Erythroblast (primary cell): ENCODE measurements at places on chromosomes 4 and X.

DNA sequence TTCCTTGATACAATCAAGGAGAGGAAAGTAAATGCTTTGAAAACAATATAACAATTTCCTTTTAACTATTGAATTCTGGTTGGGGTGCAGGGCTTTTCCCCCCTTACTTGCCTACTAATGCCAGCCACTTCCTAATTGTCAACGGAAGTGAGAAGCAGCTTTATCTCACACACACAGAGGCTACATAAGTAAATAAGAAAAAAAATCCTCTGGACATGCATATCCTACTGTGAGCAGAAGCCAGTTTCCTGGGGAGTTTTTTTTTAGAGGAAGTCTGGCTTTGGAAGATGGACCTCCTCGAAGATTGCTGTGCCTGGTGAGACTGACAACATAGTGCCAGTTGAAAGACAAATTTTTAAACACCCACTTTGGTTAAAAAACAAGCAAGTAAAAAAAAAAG lies 180.6 kb downstream of the OPHN1 start:
- no peak for DNase-seq

GRCh38 chr4:180635281-180635680 lies 1607.9 kb upstream of the TENM3 start:
- no peak for DNase-seq

DNA sequence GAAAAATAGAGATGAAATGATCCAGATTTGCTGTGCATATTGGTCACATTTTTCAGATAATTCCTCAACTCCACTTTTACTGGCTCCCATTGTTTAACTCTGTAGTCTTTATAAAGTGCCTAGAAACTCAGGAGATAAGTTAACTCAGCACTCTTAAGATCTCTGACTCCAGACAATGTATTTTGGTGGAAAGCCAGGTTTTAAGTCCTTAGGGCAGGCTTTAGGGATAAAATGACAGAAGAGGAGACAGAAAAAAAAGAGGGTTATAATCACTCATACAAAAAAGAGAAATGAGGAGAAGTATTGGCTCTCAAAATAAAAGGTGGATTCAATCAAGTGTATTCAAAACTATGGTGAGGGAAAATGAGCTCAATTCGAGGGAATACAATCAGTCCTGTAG lies 674.8 kb upstream of the INTU start:
- DNase-seq = no peak

DNA sequence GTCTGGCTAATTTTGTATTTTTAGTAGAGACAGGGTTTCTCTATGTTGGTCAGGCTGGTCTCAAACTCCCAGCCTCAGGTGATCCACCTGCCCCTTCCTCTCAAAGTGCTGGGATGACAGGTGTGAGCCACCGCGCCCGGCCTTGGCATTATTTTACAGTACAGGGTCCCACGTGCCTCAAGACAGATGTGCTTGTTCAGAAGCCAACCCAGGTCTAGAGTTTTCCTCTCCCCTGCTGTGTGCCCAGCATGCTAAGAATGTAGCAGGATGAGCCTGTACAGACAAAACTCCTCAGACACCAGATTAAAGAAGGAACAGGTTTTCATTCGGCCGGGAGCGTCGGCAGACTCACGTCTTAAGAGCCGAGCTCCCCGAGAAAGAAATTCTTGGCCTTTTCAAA lies 42.2 kb downstream of the CRLF2 start:
- DNase-seq = no peak

DNA sequence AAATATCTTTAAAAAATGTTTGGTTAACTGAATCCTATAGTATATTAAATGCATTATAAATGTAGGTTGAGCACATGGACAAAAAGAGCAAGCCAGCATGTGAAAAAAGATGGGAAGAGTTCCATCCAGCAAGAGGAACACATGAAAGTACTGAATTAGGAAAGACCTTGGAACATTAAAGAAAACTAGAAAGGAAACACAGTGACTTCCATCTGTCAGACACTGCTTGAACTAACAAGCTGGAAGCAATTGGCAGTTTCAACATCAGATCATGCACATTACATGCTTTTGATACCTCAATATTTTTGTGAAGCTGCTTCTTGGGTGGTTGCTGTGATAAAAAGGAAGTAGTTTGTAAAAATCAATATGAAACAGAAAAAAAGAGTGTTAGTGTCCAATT lies 626.8 kb upstream of the GNPDA2 start:
- no peak for DNase-seq

GRCh38 chrX:13923289-13923688 lies 106.4 kb upstream of the GPM6B start:
- no peak for DNase-seq

- DNase-seq = no peak
Measured at GRCh38 chr4:153326513-153326912, 18.0 kb upstream of the MND1 start.

DNA sequence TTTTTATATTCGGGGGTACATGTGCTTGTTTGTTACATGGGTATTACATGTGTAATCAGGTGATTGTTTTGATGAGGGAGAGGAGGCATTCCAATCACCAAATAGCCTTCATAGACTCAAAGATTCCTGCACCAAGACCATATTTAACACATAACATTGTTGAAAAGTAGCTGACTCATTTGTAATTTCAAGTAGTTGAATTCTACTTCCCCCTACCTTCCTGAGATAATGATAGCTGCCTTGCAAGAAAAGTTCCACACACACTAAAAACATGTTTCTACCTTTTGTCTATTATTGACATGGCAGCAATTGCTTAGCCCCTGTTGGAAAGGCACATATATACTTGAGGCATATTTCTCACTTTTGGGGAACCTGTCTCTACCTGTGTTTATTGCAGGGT lies 16.1 kb downstream of the PGAM4 start:
- peak; percentile 6 for DNase-seq

- peak; percentile 53 for DNase-seq
Measured at GRCh38 chrX:49106930-49107329, 16.6 kb downstream of the GPKOW start.

DNA sequence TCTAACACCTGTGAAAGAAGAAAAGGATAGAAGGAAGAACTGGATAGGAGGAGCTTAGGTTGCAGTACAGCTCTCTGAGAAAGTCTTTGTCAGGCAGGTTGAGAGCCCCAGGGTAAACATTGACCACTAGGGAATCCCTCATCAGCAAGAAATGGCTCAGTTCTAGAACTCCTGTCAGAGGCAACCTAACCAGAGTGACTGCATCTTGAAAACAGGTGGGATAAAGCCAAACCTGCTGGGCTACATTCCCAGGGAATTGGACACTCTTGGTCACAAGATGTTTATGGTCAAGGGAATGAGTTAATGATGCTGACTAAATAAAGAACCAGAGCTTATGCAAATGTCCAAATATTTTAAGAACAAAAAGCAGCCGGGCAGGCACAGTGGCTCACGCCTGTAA lies 108.3 kb upstream of the MED14 start:
- no peak for DNase-seq

DNA sequence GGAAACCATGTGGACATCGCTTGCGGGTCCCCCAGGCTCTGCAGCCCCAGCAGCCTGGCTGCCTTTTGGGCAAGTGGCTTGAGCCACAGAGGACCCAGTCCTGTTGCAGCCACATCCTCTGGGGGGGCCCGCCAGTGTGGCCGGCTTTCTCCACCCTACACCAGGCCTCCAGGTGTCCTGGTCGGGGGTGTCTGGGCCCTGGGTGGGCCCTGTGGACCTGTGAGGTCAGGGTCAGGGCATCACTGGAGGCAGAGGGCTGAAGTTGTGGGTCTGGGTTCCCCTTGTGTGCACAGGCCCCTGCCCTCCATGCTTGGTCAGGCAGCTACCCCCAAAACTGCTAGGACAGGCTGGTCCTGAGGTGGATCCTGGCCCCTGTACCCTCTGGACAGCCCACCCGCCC lies 3.3 kb upstream of the MSANTD1 start:
- no peak for DNase-seq

- no peak for DNase-seq
Measured at GRCh38 chr4:42350611-42351182, 46.6 kb upstream of the SHISA3 start.

GRCh38 chrX:31931225-31931624 lies 859.4 kb upstream of the FTHL17 start:
- no peak for DNase-seq

GRCh38 chr4:61246034-61246433 lies 45.9 kb downstream of the ADGRL3 start:
- DNase-seq = no peak

DNA sequence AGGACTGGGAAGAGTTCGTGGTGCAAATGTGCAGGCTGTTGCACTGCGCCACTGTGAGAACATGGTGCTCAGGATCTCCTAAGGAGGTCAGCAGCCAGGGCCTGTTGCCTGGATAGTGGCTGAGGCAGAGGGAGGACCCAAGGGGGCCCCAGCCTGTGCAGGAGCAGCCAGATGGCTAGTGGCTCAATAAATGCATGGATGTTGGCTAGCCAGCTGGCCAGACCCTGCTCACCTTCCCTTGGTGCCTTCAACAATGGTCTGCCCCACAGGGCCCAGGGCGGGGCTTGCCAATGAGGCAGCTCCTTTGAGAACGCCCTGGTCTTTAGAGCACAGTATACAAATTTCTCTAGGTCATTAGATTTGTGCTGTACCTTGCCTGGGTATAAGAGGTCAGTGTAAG lies 67.4 kb downstream of the TNIP2 start:
- DNase-seq = no peak

- DNase-seq = no peak
Measured at GRCh38 chr4:7526491-7526890, 91.8 kb upstream of the PSAPL1 start.

DNA sequence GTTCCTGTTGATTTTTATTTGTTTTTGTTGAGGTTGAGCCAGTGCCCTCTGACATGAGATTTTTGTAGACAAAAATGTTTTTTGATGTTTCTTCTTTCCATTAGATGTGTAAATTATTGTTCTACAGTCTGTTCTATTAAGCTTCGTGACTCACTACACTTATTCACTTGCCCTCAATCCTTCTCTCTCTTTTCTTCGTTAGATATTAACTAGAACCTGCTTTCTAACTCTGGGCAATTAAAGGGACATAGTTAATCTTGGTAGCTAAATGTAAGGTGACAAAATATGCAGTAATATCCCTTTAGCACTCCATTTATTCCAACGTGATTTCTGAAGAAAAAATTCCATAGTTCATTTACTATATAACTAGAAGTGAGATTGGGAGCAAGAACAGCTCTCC lies 333.9 kb downstream of the PDHA2 start:
- no peak for DNase-seq

- DNase-seq = no peak
Measured at GRCh38 chr4:137644201-137644600, 111.9 kb upstream of the PCDH18 start.

GRCh38 chr4:111506706-111507105 lies 638.5 kb upstream of the FAM241A start:
- no peak for DNase-seq

DNA sequence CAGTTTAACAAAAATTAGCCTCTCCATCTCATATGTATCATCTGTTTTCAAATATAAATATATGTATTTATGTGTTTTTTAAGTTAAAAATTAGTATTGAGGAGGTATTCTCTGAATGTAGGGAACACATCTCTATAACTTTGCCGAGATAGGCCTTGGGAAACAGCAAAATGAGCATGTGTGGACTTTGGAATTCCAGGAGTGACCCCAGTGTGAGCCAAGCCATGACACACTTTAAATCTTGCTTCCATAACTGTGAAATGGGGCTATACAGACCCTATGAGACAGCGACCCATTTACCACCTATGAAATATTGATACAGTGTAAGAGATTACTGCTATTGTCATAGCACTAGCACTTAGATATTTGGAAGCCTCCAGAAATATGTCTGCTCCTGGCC lies 58.8 kb downstream of the FRMPD4 start:
- DNase-seq = no peak

DNA sequence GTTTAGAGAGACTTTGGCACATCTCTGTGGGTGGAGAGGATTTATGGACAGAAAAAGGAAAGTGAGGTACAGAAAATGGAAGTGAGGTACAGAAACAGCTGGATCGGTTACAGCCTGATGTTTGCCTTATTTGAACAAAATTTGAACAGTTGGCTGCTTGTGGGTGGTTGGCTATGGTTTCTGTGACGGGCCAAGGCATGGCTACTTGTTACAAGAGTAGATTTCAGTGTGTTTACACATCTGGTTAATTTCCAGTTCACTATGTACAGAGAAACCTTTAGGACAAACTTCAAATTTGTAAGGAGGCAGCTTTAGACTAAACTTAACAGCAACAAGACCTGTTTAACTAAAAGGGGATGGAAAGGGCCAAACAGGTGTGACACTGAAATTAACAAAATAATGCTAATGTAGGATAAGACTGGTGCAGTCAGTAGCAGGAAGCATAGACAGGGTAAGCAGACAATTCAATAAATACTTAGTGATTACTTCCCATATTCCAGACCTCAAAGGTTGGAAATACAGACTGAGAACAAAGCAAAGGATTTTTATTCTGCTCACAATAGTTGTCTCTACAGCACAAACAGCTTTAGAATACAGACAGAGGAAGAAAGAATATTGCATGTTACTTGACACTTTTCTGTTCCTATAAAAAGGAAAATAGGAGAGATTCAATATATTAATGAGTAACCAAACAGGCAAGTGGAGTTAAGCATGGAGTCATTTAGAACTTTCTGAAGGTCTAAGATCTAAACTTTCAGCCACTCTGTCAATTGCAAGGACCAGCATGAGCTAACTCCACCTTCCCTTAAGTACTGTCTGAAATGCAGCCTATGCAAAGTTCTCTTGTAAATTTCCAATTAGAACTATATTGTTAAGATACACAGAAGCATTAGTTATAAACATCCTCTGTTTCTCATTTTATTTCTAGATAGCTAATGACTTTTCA lies 294.4 kb upstream of the FAT4 start:
- DNase-seq = no peak

- DNase-seq = peak; percentile 63
Measured at GRCh38 chrX:154458116-154458953, at the start of gene PLXNA3. TSS of gene PLXNA3 (plus strand) at chrX:154458281. CDS start at chrX:154460184, 1,903 bp downstream.

- DNase-seq = peak; percentile 30
Measured at GRCh38 chrX:47217121-47217851, 1.2 kb upstream of the CDK16 start.

DNA sequence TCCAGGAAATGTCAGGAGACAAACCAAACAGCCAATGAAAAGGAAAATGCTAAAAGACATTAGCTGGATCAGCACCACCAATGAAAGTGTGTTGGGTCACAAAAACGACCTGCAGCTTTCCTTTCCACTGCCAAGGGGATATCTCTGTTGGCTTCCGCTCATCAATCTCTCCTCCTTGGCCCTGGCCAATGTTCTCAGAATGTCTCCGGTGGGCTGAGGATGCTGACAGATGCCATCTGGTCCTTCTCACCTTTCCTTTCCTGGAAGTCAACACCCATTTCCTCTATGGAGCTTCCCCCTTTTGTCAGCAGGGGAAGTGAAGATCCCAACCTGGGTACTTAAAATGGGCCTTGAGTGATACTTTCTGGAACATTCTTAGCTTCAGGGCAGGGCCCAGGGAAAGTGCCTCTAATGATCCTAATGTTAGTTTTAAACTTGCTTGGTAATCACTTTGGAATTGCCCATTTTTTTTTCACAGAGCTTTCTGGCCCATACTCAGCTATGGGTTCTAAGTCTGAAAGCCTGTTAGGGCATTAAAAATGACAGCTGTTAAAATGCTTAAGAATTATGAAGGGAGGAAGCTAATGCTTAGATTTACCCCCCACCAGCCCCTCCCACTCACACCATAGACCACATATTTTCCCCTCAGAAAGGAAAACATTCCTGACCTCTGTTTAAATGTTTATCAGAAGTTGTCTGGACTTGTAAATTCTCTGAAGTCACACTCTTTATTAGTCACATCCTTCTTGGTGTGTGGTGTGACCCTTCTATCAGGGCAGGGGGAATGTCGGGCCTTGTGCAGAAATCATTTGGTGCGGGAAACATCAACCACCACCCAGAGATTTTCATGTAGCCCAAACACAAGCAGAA lies 29.2 kb downstream of the IGFBP7 start:
- DNase-seq = no peak

- no peak for DNase-seq
Measured at GRCh38 chr4:140639066-140639465, 70.3 kb upstream of the UCP1 start.

- DNase-seq = no peak
Measured at GRCh38 chr4:177901786-177902185, 459.5 kb upstream of the AGA start.
